ENCODE measurements at places on chromosomes 2 and 18.

GRCh38 chr18:7637269-7637668 is 70.2 kb downstream of the PTPRM start:
- DNase-seq: peak; percentile 25

DNA sequence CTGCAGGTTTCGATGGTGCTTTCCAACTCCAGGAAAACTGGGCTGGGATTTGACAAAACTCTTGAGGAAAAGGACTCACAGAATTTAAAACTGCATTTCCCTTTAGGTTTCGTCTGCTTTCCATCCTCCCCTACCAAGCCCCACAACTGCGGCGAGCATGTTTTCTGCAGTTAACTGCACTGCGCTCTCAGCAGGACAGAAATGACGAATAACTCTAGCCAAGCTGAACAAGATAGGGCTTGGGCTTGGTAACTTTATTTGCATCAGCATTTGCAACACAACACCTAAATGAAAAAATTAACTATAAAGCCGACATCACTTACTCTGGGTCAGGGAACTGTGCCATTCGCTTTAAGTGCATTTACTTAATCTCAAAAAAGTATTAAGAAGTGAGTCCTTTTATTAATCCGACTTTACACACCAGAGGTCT is 669 bp upstream of the PIKFYVE start:
- peak; percentile 55 for DNase-seq

GRCh38 chr2:197601726-197602125 is 73.7 kb downstream of the RFTN2 start:
- DNase-seq: no peak

GRCh38 chr2:25308599-25308998 is 33.1 kb downstream of the DNMT3A start:
- DNase-seq: no peak

GRCh38 chr2:69581774-69582581 is 61.6 kb downstream of the AAK1 start:
- DNase-seq: peak; percentile 84

- no peak for DNase-seq
These were observed 3.5 kb upstream of the FN1 start for GRCh38 chr2:215439404-215439803.

DNA sequence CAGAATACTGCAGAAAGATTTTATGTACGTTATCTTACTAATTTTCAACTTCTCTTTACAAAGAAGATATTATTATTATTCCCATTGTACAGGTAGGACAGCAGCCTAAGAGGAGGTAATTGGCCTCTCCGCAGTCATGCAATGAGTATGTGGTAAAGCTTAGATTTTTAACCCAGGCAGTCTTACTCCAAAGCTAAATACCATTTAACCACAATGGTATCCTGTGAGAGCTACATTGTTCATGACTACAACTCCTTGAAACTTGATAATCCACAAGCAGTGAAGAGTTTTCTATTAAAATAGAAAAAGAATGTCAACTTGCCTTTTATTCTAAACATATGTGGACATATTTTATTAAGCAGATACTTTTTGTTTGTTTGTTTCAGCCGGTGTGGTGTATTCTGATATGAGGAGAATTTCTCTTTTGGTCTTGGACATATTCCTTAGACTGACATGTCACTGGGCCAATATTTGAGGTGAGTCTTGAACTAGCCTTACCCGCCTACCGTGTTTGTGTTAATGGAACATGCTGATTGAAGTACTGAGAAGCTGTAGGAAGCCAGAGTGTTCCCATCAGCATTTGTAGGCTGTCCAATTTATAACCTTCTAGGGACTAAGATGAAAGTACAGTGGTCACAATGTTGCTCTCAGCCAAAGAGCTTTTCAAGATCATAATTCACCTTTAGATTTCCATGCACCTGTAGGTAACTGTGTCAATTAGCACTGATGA is 293.9 kb upstream of the DCC start:
- DNase-seq: no peak

GRCh38 chr2:190579915-190580846 is 45.7 kb upstream of the NEMP2 start:
- DNase-seq: no peak

GRCh38 chr18:22115573-22115972 is 53.8 kb upstream of the GATA6 start:
- DNase-seq: no peak

DNA sequence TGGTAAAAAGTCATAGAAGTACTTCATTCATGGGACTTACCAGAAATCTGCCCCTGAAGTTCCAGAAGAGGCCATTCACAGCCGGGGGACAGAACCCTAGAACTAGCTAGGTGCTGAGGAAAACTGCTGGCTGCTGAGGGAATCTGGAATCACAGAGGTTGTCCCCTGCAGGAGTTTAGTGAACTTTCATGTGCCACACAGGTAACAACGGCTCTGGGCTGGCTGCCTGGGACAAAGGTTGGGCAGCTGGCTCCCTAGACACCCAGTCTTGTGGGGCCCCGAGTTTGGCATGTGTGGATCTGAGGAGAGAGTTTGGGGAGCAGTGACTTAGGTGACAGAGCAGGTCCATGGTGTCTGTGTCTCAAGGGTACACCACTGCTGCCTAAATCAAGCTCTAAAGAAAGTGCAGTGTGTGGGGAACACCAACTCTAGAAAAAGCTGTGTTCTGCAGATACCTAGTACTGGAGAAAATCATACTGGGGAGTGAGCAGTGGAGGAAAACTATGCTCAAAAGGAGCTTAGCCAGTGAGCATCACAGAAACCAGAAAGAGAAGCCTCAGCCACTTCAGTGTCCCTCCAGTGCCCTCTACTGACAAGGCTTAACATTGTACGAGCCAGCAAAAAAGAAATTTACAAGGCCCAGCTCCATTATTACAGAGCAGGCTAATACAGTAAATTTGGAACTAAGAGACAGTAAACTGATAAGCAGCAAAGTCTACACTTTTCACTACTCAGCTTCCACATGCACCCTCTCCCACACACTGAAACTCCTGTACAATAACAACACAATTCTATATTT is 15.2 kb downstream of the GALNT3 start:
- DNase-seq: peak; percentile 48

- no peak for DNase-seq
These were observed 11.9 kb downstream of the SLC14A2 start for GRCh38 chr18:45627204-45627526.

GRCh38 chr2:63012541-63012940 is 38.1 kb upstream of the OTX1 start:
- no peak for DNase-seq

- no peak for DNase-seq
These were observed 16.3 kb downstream of the THOC1 start for GRCh38 chr18:251572-251971.

DNA sequence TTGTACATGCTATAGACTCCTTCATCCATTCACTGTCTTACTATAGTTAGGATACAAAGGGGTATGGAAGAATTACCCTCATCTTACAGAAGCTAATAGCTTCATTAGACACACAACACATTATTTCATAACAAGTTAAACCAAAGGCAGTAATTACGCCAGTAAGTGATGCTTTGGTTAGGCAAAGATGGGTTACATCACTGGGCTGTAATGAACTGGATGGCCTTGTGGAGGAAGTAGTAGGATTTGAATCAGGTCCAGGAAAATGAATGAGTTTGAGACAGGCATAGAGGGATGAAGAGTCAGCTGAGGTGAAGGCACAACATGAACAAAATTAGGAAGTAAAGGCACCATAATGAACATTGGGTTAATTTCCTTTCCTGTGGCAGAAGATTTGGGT is 80.1 kb downstream of the SOCS6 start:
- no peak for DNase-seq

- DNase-seq: peak; percentile 34
These were observed 1.9 kb upstream of the SLC1A4 start for GRCh38 chr2:64987001-64987955.

DNA sequence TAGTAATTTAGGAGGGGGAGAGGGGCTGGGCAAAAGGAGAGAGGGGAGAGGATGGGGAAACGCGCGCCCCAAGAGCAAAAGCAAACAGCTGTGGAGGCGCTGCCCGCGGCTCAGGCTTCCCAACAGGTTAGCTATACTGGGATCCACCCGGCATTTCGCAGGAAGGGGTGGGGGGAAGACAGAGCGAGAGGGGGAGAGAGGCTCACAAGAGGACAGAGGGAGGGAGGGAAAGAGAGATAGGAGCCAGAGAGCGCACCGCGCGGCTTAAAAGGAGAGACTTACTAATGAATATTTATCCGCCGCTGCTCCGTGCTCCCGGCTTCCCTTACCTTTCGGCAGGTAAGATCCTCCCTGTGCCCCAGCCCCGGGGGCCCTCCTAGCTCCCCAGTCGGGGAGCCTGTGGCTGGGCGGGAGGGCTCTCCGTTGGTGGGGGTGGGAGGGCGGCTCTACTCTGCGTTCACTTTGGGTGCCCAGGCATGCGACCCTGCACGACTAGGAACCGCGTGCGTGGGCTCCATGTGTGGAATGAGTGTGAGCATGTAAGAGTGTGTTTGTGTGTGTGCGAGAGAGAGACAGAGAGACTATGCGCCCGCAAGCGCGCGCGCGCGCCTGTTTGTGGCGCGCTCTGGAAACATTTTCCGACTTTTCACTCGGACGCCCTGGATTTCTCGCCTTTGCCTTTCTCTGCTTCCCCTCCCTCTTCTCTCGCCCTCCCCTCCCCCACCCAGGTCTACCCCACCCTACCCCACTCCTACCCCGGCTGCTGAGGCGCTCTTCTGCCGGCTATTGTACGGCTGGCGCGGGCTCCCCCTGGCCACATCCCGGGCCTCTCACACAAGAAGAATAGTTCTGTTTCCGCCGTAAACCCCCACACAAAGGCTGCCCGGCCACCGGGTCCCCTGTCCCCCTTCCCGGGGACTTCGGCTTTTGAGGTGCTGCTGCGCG is 7.2 kb upstream of the SIX3 start:
- DNase-seq: no peak

GRCh38 chr2:20231159-20231558 is 6.2 kb upstream of the SDC1 start:
- DNase-seq: no peak

DNA sequence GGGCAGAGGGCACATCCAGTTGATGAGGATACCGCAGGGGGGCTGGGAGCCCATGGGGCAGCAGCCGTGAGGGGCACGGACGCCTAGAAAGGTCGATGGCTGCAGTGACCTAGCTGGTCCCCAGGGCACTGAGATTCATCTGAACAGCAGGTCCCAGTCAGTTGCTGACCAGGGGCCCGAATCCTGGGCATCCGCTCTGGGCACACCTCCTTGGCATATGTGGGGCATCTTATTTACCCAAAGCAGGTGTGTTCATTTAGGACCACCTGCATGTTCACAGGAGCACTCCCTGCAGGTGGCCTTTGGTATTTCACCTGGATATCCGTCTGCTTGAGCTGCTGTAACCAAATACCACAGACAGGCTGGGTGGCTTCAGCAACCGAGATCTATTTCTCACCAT is 72.0 kb upstream of the ODC1 start:
- no peak for DNase-seq

DNA sequence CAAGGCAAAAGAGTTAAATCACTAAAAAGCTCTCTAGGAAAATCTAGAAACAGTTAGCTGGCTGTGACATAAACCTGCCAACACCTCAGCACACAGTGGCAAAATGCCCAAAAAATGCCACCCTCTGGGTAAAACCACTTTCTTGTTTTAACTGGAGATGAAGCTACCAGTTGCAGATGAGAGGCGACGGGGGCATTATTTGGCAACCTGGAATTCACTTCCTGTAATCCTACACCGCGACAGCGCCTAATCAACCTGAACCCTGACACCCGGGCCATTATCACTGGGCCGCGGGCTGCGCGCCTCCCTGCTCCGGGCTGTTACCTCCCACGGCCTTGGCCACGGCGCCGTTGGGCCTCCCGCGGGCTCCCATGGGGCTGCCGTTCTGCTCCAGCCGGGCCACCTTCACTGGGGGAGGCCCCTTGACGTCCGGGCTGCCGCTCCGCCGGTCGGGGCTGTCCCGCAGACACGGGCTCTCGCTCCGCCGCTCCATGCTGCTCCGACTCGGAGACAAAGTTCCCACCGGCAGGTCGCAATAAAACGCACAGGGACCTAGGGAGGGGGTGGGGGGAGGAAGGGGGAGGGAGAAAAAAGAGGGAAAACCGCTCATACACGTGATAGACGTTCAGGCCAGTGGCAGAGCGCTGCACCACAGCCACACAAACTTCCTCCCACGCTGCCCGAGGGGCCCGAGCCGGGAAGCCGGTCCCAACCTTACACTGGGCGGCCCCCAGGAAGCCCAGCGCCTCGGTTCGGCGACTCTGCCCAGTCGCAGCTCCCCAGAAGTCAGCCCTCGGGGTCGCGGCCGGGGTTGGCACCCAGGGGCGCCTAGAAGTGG is 2.0 kb downstream of the SATB2 start:
- DNase-seq: peak; percentile 65

DNA sequence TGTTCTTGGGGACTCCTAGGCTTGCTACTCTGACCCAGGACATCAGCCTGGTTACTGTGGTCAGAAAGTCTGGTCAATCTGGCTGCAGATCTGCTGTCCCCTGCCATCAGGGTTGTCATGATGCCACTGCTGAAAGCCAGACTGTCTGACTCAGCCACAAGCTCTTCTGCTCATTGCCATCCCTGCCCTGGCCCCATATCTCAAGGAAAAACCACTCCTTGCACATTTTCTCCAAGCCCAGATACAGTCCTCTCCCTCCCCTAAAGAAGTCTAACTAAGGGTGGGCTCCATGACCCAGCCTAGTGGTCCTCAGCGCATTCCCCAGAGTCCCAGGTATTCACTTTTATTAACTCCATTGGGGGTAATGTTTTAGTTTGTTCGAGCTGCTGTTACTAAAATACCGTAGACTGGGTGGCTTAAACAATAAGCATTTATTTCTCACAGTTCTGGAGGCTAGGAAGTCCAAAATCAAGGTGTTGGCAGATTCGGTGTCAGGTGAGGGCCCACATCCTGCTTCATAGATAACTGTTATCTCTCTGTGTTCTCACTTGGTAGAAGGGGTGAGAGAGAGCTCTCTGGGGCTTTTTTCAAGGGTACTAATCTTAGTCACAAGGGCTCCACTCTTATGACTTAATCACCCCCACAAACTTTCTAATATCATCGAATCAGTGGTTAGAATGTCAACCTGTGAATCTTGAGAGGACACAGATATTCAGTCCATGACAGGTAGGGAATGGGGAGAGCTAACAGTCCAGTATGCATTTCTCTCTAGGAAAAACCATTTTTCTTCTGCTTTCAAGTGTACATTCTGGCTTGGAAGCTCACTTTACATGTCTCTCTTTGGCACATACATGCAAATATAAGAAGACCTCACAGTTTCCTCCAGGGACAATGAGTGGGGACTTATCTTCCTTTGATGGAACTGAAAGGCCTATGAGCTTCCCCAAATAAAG is 94.8 kb upstream of the CXCR4 start:
- no peak for DNase-seq
